ENCODE measurements at places on chromosomes 5 and 9.

- no peak for DNase-seq
Observed at GRCh38 chr5:137582218-137582617, 83.1 kb upstream of the SPOCK1 start.

DNA sequence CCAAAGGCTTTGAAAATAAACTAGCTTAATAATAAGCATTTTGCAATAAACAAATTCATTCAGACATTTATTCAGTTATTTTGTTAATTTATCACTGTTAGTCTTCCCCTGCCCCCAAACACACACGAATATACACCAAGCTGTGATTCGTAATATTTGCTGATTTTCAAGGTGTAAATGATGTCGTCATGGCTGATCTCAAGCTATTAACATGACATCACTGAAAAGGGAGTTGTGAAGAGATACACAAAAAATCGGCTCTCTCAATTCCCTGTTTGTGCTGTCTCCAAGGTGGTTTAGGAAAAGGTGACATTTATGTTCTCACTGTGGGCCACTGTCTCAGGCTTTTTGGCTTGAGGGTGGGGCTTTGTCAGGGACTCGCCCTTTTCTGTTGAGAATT, 413.3 kb downstream of the CDH9 start:
- DNase-seq = no peak

GRCh38 chr9:117815948-117816347, 111.7 kb downstream of the TLR4 start:
- no peak for DNase-seq

DNA sequence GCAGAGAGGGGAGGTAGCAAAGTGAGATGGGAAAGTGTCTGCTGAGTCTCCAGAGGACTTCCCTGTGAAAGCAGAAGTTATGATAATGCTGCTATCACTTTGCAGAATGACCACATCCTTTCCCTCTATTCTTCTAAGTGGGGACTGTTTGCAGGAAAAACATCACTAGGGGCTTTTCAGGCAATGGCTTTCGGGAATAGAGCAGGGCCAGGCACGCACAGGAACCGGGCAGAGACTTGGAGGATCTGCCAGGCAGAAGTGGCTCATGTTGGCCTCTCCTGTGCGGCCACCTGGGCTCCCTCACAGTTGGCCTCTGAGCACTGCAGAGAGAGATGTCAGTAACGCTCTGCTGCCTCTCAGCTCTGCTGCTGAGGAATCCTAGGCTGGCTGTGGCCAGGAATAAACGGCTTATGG, 214.7 kb downstream of the MAST4 start:
- DNase-seq = peak; percentile 14

DNA sequence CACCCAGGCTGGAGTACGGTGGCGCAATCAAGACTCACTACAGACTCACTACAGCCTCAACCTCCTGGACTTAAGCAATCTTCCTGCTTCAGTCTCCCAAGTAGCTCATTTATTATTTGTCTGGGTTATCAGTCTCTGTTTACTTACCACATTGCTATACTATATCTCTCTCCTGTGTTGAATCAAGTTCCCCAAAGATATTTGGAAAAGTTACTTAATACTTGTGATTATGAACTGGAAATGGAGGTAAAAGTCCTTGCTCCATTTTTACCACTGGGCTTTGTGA, 55.6 kb downstream of the ANGPTL2 start:
- DNase-seq = no peak

GRCh38 chr5:157312492-157312891, 46.6 kb downstream of the CYFIP2 start:
- DNase-seq = peak; percentile 84

GRCh38 chr9:89597711-89598362, 7.0 kb upstream of the GADD45G start:
- DNase-seq = peak; percentile 62

GRCh38 chr5:137231540-137231939, 267.6 kb downstream of the SPOCK1 start:
- peak; percentile 66 for DNase-seq

- DNase-seq = peak; percentile 82
Observed at GRCh38 chr5:59798862-59799667, 94.5 kb downstream of the PDE4D start.

DNA sequence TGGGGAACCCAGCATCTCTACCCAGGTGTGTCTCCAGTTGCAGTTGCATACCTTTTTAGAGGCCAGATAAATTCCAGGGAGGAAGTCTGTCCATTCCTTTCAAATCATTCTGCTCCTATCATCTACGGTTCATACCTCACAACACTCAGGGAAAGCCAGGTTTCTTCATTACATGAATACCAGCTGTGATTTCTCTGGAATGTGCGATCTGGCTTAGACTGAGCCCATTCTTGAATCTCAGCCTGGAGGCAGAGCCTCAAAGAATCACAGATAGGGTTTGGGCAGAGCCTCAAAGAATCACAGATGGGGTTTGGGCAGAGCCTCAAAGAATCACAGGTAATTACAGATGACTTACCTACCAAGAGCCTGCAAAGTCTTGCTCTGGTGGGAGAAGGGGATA, 7.2 kb downstream of the P4HA2 start:
- no peak for DNase-seq

GRCh38 chr9:75876999-75877640, 13.4 kb upstream of the PCSK5 start:
- no peak for DNase-seq

GRCh38 chr5:7657153-7657552, 193.8 kb downstream of the CFAP90 start:
- DNase-seq = no peak
